Stimulated activated CD8-positive, alpha-beta memory T cell treated with anti-CD3 and anti-CD28 coated beads, Interleukin-2, amount 100 ng/mL, for 1 hour (primary cell): ENCODE measurements at places on chromosomes 7 and 10.

DNA sequence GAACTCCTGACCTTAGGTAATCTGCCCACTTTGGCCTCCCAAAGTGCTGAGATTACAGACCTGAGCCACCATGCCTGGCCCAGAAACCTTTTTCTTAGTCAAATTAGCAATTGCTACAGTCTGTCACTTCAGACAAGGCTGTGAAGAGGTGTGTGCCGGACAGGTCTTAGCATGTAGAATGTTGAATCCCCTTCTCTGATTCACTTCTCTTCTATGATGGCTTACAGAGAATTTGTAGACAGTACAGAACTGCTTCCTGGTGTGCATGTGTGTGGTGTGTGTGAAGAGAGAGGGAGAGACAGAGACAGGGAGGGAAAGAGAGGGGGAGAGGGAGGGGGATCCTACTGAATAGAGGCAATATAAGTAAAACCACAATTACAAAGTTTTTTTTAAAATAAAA is 150.4 kb downstream of the PARD3 start:
- DNase-seq: no peak

DNA sequence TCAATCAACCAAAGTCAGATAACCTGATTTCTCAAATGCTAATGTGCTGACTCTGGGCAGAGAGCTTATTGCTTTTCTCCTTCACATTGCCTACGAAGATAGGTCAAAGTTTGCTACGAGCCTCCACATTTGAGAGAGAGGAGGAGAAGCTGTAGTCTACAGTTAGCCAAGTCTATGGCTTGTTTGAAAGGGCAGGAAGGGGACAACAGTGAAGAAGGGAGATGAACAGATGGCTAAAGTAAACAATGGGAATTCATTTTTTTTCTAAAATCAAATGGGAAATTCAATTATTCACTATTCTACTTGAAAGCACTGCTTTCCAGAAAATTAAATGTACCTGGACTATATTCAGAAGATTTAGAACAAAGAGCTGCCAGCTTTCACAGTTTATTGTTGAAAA is 126.7 kb upstream of the C1QL3 start:
- no peak for DNase-seq

GRCh38 chr10:20089879-20090278 is 273.6 kb downstream of the PLXDC2 start:
- no peak for DNase-seq

GRCh38 chr7:45897042-45897690 is 8.9 kb downstream of the IGFBP1 start:
- no peak for DNase-seq

DNA sequence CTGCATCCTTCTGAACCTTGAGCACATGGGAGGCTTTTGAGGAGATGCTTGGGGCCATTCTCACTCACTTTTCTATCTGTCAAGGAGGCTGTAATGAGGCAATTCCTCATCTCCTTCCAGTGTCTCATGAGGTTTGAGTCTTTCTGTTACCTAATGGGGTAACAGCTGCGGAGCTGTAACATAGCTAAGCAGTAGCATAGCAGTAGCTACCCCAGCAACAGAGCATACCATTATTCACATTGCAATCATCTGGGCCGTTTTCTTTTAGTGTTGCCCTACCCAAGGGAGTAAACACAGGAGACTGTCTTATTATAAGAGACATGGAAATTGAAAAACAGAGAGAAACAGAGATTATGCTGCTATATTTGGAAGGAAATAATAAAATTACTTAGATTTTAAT is 68.7 kb downstream of the AKR1D1 start:
- DNase-seq: no peak

GRCh38 chr10:51696251-51696650 is 3.1 kb downstream of the CSTF2T start:
- DNase-seq: no peak

- no peak for DNase-seq
Measured at GRCh38 chr10:14309593-14309992, 21.1 kb downstream of the FRMD4A start.

DNA sequence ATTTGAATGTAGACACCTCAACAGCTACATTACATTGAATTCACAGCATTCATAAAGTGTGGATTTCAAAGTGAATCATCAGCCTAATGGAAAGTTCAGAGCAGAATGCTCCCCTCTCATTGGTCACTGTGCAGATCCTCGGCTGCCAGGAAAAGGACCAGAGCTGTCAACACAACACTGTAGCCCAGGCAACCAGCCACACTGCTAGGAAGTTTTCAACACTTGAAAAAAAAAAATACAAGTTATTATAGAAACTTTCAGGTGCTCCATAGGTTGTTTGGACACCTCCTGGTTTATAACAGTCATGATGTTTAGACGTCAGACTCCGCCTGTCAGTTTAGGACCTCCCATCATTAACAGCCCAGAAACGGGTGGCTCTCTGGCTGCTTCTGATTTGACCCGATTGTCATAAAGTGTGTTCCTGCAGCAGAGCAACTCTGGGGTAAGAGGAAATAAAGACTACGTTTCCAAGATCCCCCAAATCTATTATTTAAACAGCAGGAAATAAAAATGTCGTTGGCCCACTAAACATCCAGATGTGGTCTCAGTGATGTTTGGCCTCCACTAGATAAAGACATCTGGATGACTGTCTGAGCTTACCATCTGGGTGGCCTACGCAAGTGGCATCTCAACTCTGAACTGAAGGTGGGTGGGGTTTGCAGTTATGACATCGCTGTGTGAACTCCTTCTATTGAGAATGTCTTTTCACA is 117.4 kb downstream of the CABCOCO1 start:
- DNase-seq: no peak

DNA sequence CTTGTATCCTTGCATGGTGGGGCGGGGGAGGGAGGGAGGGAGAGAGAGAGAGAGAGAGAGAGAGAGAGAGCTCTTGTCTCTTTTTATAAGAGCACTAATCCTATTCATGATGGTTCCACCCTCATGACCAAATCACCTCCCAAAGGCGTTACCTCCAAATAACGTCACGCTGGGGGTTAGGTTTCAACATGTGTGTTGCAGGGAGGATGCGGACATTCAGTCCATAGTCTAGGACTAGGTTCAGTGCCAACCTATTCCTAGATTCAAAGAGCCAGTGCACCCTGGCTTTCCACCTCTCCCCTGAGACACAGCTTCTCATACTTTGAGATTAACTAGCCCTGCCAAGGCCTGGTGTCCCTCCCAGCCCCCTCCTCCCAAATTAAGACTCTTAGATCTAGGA is 123.0 kb downstream of the GRK5 start:
- DNase-seq: no peak

GRCh38 chr7:146177301-146177700 is 60.7 kb downstream of the CNTNAP2 start:
- DNase-seq: no peak

- no peak for DNase-seq
Measured at GRCh38 chr10:8584666-8585065, 530.2 kb downstream of the GATA3 start.

- DNase-seq: no peak
Measured at GRCh38 chr10:44282626-44283300, 102.1 kb downstream of the CXCL12 start.

- DNase-seq: no peak
Measured at GRCh38 chr7:136919820-136920219, 51.4 kb downstream of the CHRM2 start.

DNA sequence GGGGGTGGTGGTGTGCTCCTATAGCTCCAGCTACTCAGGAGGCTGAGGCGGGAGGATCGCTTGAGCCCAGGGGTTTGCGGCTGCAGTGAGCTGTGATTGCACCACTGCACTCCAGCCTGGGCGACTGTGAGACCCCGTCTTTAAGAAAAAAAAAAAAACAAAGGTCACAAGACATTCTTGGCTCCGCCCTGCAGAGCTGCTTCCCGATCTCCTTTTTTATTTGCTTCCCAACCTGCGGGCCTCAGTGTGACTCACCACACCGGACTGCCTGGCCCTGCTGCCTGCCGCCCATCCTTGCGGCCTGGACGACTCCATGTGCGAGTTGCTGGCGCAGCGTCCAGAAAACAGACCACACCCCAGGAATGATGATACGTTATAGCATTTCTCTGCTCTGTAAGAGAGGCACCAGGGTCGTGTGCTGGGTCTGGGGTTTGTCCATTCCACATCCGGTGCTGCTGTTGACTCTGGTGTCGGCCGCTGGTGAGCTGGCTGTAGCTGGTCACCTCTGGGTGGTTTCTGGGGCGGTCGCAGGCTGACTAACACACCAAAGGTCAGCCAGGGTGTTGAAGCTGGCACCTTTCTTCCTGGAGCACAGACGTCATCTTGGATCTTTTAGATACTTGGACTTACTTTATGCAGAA is 123.6 kb downstream of the TCF7L2 start:
- DNase-seq: no peak

- no peak for DNase-seq
Measured at GRCh38 chr10:87625661-87626060, 34.0 kb upstream of the PAPSS2 start.

GRCh38 chr7:31096198-31096876 is 44.2 kb downstream of the ADCYAP1R1 start:
- no peak for DNase-seq

DNA sequence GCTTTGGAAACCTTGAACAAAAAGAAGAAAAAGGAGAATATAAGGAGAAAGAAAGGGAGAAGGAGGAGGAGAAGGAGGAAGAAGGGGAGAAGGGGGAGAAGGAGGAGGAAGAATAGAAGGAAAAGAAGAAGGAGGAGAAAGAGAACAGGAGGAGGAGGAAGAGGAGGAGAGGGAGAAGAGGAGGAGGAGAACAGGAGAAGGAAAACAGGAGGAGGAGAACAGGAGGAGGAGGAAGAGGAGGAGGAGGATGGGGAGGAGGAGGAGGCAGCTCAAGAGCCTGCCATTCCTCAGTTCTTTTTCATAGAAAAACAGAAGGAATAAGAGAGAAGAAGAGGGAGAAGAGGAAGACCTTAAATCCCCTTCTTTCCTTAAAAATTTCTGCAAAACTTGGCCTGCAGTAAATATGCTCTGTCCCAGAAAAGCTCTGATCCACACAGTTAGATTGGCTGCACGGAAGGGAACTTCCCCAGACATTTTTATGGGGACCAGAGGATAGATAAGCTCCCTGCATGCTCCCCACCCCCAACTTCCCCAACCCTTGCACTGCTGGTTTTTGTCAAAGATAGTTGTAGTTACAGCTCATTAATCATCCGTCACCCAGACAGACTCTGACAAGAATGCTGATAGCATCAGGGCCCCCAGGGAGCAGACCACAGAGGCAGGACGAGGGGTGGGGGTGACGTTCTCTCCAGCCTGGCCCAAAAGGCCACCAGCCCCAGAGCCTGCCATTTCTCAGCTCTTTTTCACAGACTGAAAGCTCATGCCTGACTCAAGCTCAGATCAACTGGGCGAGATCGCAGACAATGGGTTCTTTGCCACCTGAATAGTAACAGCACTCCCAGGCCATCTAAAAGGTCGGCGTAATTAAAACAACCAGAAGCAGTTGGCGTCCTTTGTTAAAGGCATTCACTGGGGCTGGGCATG is 34.5 kb upstream of the LYZL1 start:
- DNase-seq: no peak

DNA sequence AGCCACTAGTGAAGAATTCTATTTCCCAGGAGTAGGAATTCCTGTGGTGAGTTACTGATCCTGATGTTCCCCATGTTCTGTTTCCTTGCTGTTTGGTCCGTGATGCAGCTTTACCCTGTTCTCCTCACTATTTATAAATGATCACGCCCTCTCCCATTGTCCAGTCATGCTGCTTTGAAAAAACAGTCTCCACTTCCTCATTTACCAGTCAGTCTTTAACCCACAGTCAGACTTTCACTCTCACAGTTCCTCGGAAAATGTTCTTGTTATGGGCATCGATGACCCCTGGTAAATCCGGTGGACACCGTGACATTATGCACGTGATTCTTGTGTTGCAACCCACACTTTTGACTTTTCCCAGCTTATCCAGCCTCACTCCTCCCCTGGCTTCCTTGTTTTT is 14.4 kb downstream of the SCIN start:
- no peak for DNase-seq

- no peak for DNase-seq
Measured at GRCh38 chr10:124119946-124120345, 26.5 kb upstream of the CHST15 start.
